ENCODE measurements at places on chromosomes 2 and 18.

GRCh38 chr2:111918383-111918806, 20.0 kb downstream of the MERTK start:
- DNase-seq = no peak

GRCh38 chr2:49044350-49045079, 109.8 kb downstream of the FSHR start:
- no peak for DNase-seq

GRCh38 chr18:44771956-44772917, 91.5 kb downstream of the SETBP1 start:
- DNase-seq = no peak

- DNase-seq = no peak
Measured at GRCh38 chr18:61272793-61273192, 60.4 kb upstream of the CDH20 start.

- peak; percentile 12 for DNase-seq
Measured at GRCh38 chr2:239385096-239386000, 15.5 kb downstream of the HDAC4 start.
